ENCODE measurements at places on chromosomes 2 and 18.
A peak's percentile ranks its signal among the peaks of the same experiment; 100 is the strongest.

DNA sequence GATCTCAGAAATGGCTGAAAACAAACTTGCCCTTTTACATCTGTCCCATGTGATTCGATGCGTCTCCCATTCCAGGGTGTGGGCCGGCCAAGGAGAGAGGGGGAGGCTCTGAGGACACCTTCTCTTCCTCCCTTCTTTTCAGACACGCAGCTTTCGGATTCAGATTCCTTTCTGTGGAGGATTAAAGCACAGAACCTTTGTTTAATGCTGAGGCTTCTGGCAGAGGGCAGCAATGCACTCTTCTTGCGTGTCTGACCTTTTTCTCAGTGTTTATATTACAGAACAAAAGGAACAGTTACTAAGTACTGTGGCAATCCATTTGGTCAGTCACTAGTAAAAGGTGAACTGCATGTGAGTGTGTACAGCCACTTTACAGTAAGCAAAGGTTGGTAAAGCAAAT lies 268.9 kb upstream of the CCDC68 start:
- DNase-seq, result peak; percentile 84

GRCh38 chr2:39743269-39743776 lies 35.7 kb downstream of the THUMPD2 start:
- DNase-seq, result peak; percentile 74

GRCh38 chr2:110166266-110166665 lies 38.5 kb downstream of the NPHP1 start:
- no peak for DNase-seq

GRCh38 chr2:16962505-16962904 lies 296.9 kb upstream of the CYRIA start:
- peak; percentile 29 for DNase-seq

DNA sequence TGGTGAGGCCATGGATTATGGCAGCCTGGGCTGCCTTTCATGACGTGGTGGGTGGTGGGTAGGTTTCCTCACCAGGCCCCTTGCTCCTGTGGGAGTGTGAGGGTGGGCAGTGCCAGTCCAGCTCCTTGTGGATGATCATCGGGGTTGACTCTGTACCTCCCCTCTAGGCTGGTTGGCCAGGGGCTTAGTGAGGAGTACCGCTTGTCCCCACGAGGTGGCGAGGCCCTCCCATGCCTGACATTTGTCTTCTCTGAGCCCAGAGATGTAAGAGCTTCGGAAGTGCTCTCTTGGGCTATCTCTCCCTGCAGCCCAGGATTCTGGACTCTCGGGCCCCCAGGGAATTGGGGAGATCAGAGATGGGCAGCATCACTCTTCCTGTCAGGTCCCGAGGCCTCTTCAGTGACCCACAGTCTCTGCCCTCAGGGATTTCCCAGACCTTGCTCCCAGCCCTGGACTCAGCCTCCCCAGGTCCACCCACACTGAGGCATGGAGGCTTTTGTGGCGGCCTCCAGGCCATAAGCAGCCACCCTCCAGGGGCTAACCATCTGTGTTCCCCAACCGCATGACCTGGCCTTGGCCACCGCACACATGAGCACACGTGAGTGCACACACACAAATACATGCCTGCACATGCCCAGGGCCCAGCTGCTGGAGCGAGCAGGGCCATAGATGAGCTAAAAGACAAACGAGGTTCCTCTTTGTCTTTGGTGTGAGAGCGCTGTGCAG lies 6.5 kb downstream of the SPR start:
- peak; percentile 60 for DNase-seq

- DNase-seq, result no peak
Measured at GRCh38 chr2:175883586-175884194, 118.4 kb downstream of the LNPK start.

DNA sequence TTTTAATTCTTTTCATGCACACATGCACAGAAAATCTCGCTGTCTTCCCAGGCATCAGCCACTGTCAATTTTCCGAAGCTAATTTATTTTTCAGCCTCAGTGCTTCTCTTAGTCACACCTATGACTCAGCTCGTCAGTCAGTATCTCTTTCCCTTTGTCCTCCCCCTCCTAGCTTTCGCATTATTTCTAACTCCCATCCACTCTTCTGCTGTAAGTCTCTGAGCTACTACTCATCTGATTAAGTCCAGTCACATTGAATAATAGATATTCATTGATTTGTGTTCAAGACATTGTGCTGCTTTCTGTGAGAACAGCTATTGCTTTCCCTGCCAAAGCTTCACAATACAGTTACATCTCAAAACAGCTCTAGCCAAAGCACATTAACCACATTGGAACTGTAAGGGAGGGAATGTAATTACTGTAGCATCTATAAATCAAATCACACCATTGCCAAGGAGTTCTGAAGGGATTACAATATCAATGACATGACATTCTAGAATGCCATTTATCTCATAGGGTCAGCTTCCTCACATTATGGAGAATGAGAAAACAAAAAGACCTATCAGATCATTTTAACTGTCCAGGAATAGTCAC lies 89.4 kb downstream of the SCN3A start:
- peak; percentile 82 for DNase-seq

Measured in fibroblast of lung (primary cell).